ENCODE measurements at places on chromosomes 1 and 21. TPM values are rescaled to one million over a fixed set of nuclear protein-coding genes. Genes with fewer than 3 reads are reported as not detected.

- DNase-seq = no peak
These were observed 1.6 kb downstream of the CLIC6 start for GRCh38 chr21:34670220-34670961.

DNA sequence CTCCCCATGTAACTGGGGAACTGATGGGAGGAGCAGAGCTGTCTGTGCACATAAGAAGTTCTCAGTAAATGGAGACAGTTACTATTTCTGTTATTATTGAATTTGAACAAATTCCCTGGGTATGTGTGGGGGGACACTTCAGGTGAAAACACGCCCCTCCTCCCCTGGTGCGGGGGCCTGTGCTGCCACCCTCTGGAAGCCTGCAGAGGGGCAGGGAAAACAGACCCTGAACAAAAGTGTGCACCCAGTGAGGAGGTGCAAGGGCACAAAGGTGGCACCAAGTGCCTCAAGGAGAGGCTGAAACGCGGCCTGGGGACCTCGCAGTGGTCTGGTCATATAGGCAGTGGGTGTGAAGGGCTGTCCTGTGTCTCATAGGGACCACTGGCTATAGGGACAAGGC lies 18.2 kb upstream of the NADK start:
- DNase-seq = no peak

- no peak for DNase-seq
These were observed 16.5 kb downstream of the LHX4 start for GRCh38 chr1:180246579-180246978.

GRCh38 chr1:22142315-22143064 lies 407 bp downstream of the WNT4 start:
- DNase-seq = peak; percentile 61

DNA sequence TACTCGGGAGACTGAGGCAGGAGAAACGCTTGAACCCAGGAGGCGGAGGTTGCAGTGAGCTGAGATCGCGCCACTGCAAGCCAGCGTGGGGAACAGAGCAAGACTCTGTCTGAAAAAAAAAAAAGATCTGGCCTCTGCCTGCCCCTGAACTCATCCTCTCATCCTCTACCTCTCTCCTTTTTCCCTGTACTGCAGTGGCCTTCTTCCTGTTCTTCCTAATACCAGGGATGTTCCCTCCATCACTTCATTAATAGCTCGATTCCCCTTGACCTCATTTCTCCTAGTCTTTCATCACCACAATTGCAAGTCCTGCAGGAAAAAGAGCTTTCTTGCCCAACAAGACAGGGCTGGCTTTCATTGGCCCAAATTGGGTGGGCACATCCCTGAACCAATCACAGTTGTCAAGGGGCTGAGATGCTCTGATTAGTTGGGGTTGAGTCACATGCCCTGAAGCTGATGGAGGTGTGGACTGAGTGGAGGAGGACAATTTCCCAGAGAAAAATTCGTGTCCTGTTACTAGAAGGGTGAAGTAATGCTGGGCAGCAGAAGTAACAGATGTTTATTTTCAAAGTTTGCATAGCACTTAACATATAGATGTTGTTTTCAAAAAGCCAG lies 86.8 kb upstream of the PUM1 start:
- no peak for DNase-seq

- DNase-seq = peak; percentile 58
These were observed 158.9 kb upstream of the COA6 start for GRCh38 chr1:234214129-234214910.

GRCh38 chr21:37551993-37552355 lies 185.4 kb downstream of the DYRK1A start:
- DNase-seq = no peak

DNA sequence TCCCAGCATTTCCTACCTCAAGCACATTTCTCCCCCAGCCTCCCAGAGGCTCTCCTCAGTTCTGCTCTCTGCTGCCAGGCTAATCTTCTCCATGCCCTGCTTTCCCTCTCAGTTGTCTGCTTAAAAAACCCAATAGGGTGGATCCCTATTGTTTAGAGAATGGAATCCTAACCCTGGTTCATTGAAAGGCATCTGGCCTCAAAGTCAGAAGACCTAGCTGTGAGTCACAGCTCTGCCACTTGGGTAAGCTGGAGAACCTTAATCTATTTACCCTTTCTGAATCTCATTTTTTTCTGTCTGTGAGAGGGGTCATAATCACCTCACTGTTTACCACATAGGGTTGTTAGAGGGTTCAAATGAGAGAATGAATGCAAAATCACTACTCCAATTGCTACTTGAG lies 12.5 kb upstream of the MYOC start:
- DNase-seq = no peak

DNA sequence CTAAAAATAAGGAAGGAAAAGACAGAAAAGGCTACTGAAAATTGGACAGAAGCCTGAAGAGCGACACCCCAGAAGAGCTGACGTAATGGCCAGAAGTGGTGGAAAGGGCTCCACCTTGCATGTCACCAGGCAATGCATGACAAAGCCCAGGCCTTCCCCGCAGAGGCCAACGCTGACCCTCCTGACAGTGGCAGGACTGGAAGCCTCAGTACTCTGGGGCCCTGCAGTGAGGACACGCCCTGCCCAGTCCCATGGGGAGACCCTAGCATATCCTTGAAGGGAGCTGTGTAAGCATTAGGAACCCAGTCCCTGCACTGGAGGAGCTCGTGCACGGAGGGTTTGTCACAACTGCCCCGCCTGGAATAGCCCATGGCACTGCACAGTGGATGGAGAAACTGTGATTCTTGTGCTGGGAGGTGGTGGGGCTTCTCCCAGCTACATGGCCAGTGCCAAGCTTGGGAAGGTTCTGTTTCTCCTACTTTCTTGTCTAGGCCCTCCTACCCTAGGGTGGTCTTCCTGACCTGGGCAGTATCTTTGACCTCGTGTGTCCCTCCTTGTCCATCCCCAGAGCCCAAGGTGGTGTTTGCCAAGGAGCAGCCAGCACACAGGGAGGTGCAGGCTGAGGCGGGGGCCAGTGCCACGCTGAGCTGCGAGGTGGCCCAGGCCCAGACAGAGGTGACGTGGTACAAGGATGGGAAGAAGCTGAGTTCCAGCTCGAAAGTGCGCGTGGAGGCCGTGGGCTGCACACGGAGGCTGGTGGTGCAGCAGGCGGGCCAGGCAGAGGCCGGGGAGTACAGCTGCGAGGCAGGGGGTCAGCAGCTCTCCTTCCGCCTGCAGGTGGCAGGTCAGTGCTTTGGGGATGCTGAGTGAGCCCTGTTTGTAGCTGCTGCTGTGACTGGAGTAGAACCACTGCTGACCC lies 60.4 kb downstream of the OBSCN start:
- no peak for DNase-seq

DNA sequence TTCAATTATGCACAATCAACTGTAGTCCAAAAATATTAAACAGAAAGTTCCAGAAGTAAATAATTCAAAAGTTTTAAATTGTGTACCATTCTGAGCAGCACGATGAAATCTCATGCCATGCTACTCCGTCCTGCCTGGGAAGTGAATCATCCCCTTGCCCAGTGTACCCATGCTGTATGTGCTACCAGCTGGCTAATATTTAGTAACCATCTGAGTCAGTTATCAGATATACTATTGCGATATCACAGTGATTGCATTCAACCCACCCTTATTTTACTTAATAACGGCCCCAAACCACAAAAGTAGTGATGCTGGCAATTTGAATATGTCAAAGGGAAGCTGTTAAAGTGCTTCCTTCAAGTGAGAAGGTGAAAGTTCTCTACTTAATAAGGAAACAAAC lies 56.2 kb downstream of the EVI5 start:
- no peak for DNase-seq

DNA sequence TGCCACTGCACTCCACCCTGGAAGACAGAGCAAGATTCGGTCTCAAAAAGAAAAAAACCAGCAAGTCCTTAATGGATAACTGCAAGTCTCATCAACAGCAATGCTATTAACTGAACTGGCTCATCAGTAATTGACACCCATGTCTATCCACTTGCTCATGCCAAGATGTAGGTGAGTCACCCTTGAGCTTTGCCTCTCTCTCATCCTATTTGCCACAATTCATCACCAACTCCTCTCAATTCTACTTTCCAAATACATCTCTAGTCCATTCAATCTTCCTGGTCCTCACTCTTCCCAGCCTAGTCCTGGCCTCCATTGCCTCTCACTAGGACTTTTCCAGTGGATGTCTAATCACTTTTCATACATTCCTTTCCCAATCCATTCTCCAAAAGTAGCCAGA lies 103.7 kb upstream of the PRMT6 start:
- DNase-seq = no peak

GRCh38 chr1:109728870-109729269 lies 12.0 kb downstream of the GSTM3 start:
- DNase-seq = no peak

- no peak for DNase-seq
These were observed 3.3 kb upstream of the C1orf174 start for GRCh38 chr1:3903141-3904005.

DNA sequence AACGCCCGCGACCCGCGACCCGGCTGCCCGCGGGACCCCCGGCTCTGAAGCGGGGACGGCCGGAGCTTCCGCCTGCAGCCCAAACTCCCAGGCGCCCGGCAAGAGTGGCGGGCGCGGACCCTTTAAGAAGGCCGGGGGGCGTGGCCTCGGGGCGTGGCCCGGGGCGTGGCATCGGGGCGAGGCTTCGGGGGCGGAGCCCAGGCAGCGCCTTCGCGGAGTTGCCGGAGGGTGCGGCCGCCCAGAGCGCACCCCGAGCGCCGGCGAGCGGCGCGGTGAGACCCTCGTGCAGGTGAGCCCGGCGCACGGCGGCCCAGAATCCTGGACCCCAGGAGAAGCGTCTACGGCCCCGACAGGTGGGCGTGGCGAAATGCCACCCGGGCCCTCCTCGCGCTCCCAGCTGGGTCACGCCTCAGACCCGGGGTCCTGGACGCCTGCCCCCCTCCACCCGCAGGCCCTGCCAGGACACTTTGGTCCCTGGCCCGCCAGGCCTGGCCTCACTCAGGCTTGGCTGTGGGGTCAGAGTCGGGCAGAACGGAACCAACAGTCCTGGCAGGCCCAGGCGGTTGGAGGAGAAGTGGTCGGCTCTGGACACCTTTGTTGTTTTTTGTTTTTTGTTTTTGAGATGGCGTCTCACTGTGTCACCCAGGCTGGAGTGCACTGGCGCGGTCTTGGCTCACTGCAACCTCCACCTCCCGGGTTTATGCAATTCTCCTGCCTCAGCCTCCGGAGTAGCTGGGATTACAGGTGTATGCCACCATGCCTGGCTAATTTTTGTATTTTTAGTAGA lies 14.4 kb downstream of the RNF223 start:
- peak; percentile 91 for DNase-seq

DNA sequence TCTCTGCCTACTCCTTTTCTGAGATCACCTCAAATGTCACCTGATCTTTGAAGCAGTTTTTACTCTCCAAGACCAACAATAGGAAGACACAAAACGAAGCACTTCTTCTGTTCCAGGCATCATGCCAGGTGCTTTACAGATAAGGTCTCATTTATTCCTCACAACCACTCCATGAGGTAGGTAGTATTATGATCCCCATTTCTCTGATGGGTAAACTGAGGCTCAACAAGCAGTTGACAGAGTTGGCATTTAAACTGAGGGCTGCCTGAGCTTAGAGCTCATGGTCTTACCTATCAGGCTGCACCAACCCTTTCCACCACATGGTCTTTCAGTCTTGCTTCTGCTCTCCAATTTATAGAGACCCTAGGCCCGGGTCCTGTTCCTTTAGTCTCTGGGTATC lies 147.2 kb upstream of the JUN start:
- no peak for DNase-seq

CYP2J2 gene
- 4.5 TPM for polyA plus RNA-seq

LRRC53 gene
- polyA plus RNA-seq = 0.06 TPM

MROH7 gene
- 9.3 TPM for polyA plus RNA-seq

CFAP107 gene
- polyA plus RNA-seq = 7.5 TPM

NMNAT2 gene
- 65.9 TPM for polyA plus RNA-seq

FCGR3A gene
- 17.1 TPM for polyA plus RNA-seq

LIPI gene
- 0.18 TPM for polyA plus RNA-seq

RRP15 gene
- polyA plus RNA-seq = 10.3 TPM

All from spinal cord (tissue), 10 donors.